Renal cortex interstitium (tissue), 15 donors: ENCODE measurements at places on chromosomes 1 and 21. TPM values are rescaled to one million over a fixed set of nuclear protein-coding genes. Genes with fewer than 3 reads are reported as not detected.

DNA sequence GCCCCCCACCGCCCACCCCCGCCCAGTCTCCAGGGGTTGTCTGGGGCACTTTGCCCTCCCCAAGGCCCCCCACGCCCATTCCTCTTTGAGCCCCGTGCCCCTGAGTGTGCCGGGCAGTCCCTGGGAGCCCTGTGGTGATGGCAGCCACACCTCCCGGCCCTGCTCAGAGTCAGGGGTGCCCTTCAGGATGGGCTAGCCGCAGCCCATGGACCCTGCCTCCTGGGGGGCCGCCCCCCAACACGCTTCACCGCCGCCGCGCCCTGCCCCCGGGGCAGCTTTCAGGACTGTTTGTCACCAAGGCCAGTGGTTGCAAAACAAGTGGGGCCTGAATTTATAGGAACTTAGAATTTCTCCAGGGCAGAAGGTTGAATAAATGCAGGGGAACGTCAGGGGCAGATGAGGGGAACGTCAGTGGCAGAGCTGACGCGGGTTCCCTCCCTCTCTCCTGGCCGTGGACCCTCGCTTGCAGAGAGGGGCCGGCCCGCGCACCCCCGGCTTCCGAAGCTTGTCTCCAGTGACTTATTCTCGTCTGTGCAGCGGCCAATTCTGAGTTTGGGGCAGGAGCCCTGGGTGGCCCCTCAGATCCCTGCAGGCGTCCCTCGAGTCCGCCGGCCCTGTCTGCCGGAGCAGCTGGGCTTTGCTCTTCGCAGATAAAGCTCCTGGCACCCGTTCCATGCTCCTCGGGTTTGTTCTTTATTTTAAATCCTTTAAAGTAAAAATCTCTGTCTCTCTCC lies 41.2 kb upstream of the ADARB1 start:
- no peak for DNase-seq

DNA sequence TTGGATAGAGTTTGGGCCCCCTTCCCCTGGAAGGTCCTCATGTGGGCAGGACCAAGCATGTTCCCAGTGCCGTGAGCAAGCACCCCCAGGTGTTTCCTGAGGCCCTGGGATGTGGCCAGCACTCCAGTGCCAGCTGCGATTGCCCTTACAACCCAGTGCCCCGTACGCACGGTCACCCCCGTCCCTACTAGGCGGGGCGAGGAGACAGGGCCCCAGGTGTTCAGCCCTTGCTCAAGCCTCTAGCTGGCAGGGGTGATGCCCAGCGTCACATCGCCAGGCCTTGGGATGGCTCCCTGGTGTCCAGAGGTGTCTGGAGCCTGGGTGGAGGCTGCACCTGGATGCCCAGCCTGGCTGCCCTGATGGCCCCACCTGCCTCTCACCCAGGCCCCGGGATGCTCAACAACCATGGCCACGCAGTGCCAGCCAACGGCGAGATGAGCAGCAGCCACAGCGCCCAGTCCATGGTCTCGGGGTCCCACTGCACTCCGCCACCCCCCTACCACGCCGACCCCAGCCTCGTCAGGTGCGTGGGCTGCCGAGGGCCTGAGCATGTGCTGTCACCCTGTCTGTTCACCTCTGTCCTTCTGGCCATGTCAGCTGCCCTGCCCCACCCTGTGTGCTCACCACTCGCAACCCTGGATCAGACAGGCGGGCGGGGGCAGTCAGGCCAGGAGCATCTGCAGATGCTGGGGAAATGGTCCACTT lies 21.6 kb upstream of the CCDC27 start:
- no peak for DNase-seq

The ROR1 gene
- polyA plus RNA-seq, result 31.0 TPM

The AGT gene
- 49.8 TPM for polyA plus RNA-seq

The CFHR5 gene
- polyA plus RNA-seq, result not detected

The SPRR2D gene
- not detected for polyA plus RNA-seq
